ENCODE measurements at places on chromosomes 5 and 9.

GRCh38 chr9:68567565-68567964, 26.9 kb upstream of the TMEM252 start:
- no peak for DNase-seq

DNA sequence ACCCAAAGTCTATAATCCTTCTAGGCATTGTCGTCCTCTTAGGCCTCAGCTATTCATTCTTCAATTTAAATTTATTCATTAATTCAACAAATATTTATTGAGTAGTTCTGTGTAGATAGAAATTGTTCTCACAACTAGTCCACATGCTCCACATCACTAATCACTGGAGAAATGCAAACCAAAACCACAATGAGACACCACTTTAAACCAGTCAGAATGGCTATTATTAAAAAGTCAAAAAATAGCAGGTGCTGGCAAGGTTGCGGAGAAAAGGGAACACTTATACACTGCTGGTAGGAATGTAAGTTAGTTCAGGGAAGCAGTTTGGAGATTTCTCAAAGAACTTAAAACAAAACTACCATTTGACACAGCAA, 51.1 kb upstream of the TNFSF15 start:
- no peak for DNase-seq

DNA sequence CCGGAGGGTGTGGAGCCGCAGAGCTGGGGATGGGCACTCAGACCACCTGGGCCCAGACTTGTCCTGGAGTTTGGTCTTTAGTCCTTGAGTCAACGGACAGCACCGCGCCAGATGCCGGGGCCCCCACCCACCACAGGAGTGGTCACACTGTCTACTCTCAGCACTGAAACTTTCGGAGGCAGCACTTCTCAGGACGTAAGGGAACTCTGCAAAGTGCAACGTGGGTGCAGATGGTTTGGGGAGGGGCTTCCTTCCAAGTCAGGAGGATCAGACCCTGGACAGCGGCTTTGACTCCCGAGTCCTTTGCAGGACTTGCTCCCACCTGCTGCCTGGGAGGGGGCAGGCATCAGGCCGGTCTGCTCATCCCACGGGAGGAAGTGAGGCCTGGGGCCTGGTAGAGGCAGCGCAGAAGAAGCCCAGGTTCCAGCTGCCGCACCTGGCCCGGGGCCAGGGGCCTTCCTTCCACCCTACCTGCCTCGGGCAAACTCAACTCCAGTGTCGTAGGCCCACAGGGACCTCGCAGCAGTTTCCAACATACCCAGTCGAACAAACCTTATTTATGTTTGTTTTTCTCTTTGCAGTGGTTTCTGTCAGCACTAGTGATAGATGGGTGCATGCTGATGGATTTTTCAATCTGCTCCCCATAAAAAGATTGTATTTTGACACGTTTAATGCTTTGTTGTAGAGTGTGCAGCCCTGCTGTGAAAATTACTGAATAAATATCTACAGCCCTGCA, 149.8 kb upstream of the PPP1R26 start:
- DNase-seq: no peak

DNA sequence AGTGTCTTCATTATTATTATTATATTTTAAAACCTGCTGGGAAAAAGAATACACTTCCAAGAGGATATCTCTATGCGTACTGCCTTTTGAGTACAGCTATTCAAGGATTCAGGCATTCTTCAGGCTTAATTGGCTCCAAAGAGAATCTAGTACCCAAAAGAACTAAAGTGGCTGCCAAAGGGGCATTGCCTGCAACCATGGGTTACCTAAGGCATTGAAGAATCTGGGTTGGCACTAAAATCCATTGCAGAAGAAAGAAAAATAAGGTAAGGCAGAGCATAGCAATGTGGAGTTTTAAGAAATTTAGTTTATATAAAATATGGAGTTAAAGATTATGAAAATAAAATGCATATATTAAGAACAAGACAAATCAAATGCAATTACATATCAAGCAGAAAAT, 223.5 kb downstream of the TMEM161B start:
- DNase-seq: no peak

GRCh38 chr5:77881528-77881927, 105.4 kb upstream of the TBCA start:
- DNase-seq: no peak

GRCh38 chr5:16654647-16655334, 38.0 kb upstream of the RETREG1 start:
- DNase-seq: no peak

GRCh38 chr9:109887079-109887478, 107.1 kb downstream of the PALM2AKAP2 start:
- no peak for DNase-seq

- no peak for DNase-seq
Measured at GRCh38 chr9:23731353-23731752, 94.7 kb downstream of the ELAVL2 start.

DNA sequence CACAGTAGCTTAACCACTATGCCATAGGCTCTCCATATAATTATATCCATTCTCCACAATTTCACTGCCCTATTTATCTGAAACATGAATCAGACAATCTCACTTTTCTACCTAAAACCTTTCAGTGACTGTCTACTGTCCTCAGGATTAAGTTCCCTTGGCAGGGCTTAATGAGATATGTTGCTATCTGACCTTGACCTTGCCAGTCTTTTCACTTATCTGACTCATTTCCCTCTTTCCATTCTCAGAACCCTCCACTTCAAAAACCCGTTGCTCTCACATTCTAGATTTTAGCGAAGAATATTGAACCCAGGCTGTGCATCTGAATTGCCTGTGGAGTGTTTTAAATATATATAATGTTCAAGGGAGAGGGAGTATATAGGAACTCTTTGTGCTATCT, 452.1 kb upstream of the MPDZ start:
- no peak for DNase-seq

DNA sequence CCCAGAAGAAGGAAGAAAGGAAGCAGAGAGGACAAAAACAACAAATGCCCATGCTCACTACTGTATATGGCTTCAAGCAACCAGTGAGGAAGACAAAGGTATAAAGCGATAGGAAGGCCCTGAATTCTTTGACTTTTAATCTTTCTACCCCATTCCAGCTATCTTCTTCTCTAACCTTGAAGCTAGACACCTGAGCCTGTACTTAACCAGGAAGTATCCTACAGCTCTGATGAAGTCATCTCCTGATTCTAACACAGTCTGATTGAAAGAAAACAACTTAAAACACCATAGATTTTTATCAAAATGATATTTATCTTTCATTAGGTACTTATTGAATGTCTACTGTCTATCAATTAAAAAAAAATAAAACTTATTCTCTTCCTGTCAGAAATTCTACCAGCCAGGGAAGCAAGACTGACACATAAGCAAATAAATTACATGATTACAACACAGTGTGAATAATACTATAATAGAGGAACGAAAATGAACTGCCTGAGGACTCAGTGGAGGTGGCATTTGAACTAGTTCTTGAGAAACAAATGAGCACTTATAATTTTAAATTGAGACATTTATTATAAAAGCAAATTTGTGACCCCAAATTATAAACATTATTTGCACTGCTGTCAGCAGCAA, 123.3 kb upstream of the ELL2 start:
- DNase-seq: no peak

- peak; percentile 47 for DNase-seq
Measured at GRCh38 chr5:133944263-133945185, 23.9 kb downstream of the C5orf15 start.

DNA sequence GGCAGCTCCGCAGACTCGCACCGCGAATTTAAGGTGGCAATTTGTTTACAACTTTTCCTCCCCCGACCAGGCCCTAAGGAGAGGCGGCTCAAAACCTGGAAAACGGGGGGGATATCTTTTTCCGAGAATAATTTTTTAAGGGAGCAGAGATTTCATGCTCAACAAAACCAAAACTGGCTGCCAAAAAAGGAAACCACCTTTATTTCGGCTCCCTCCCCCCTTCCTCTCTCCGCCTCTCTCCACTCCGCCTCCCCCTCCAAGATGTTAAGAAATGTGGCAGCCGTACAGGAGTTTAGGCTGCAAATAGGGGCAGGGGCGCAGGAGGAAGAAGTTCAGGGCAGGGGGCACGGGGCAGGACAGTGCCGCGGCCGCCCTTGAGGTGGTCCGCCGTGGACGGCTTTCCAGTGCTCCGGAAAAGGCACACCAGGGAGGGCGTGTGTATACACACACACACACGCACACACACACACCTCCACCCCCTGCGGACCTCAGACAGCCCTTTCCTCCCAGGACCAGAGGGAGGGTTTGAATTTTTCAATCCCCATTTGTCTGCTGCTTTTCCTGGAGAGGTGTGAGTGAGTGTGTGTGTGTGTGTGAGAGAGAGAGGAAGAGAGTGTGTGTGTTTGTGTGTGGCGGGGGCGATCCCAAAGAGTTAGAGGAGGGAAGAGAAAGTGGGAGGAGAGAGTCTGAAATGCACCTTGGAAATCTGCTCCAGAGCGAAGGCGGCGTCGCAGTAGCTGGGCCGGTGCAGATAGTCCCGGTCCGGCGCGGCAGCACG, 9.1 kb downstream of the PTCH1 start:
- DNase-seq: no peak

- DNase-seq: no peak
Measured at GRCh38 chr9:69834056-69834455, 13.4 kb downstream of the CFAP95 start.

- DNase-seq: no peak
Measured at GRCh38 chr9:135746565-135746964, 44.6 kb downstream of the KCNT1 start.

GRCh38 chr5:95881833-95882232, 59.3 kb upstream of the GLRX start:
- DNase-seq: no peak

GRCh38 chr5:150542933-150543445, 35.1 kb downstream of the NDST1 start:
- DNase-seq: no peak

DNA sequence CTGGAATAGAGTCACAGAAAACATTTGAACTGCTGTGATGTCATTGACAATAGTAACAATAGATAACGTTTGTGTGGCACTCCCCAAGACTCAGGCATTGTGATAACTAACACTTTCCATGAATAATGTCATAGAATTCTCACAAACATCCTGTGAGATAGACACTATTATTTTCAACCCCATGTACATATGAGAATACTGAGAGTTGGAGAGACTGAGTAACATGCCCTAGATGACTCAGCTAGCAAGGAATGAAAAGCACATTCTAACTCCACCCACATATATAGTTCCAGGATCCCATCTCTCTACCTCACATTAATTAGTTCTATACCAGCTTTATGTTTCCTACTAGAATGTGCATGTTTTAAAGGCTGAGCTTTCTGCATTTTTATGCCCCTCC, 71.4 kb downstream of the ASTN2 start:
- DNase-seq: no peak

DNA sequence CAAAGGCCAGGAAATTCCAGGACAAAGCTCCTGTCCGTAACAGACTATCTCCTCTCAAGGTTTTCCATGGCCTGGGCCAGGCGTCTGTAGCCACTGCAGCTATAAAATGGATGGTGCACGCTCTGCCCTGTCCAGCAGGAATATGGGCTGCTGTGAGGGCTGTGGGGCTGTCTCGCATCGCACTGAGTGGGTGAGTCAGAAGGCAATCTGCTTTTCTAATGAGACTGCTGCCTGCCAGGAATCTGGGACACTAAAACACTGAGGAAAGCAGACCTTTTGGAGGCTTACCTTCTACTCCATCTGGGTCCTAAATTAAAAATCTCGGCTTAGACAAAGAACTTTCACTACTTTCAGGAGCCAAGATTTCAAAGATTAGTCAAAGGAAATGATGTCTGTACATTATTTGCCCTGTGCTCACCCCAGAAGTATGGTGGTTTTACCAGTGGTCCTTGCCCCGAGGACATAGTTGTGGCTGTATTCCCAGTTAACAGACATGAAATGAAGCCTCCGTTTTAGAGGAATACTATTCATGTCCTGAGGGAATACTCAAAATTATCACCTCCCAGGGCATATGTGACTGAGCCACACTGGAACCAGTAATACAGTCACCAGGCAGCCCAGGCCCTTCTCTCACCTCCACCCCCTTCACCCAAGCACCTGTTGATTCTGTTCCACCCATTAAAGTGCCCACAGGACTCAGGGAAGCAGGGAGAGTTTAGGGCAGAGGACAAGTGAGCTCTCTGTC, 56.4 kb downstream of the PFDN1 start:
- no peak for DNase-seq

DNA sequence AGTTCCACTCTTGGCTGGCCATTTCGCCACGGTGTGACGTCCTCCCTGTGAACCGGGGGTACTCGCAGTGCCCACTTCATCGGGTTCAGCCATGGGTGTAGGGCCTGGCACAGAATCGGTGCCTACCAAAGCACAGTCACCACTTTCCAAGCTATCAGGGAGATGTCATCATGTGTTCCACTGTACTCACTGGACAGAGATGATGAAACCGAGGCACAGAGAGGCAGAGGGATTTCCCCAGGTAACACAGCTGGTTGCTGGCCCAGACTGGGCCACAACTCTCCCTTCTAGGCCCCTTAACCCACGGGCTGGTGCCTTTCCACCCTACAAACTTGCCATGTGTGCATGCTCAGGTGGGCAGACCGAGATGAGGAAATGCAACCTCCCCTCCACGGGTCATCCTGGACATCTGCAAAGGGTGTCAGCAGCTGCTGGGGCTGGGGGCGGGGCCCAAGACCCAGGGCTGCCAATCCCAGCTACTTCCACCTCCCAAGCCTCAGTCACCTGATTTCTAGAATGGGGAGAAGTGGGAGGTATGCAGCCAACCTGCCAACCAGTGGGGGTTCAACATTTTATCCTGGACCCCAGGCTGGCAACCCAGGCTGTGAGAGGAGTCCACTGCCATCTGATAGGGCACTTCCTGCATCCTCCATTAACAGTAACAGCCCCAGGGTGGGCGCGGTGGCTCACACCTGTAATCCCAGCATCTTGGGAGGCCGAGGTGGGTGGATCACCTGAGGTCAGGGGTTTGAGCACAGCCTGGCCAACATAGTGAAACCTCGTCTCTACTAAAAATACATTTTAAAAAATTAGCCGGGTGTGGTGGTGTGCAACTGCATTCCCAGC, 893 bp upstream of the SH2D3C start:
- DNase-seq: no peak

DNA sequence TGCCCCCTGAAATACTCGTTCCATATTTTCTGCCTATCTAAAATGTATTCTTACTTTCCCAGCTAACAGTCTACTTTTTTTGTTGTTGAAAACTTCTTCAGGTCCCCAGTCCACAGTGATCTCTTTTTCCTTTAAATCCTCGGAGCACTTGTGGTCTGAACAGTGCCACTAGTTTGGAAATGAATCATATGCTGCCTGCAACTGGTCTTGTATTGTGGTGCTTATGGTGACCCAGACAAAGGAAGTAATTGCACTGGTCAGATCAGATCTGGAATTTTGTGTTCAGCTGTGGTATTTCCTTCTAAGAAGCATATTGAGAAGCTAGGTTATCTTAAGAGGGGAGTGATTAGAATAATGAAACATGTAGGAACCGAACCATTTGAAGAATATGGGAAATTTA, 2.9 kb downstream of the UNC13B start:
- DNase-seq: no peak

Data from stimulated activated CD4-positive, alpha-beta T cell treated with anti-CD3 and anti-CD28 coated beads, Interleukin-12 subunit alpha, Interleukin-12 subunit beta, amount 100 ng/mL, for 24 hours (primary cell).